Dorsolateral prefrontal cortex (tissue), 122 donors: ENCODE measurements at places on chromosomes 11 and 22.

- DNase-seq: no peak
These were observed 72.4 kb downstream of the ATG16L2 start for GRCh38 chr11:72886619-72887018.

DNA sequence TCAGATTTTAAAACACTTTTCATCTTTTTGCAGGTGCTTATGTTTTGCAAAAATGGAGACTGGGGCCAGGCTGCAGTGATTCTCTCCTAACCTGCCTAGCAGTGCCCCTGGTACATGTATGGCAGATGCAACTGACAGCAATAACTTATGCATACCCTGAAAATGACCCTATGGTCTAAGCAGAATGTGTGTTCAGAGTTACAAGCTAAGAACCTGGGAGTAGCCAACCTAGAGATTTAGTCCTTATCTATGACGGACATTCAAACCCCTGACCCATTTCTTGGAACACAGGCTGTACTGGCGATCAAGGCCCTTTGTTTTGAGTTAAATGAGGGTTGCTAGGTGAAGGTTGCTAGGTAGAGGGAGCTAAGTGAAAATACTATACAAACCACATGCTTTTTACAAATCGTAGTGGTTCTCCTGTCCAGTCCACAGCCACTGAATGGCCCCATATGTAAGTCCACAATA, 184.9 kb upstream of the SESN3 start:
- no peak for DNase-seq

DNA sequence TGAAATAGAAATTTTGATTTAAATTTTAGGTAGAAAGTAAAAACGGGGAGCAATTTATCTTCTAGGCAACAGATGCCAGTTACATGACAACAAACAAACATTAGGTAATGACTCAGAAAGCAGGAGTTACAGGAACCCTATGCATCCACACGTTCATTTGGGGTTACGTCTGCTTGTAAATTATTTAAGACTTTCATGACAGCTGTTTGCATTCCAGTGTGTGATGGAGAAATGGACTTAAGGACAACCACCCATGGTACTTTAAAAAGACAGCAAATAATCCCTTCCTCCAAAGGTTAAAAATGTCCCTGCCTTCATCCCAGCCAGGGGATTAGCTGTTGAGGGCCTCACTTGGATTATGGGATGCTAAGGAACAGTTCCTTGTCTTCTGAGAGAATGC, 11.8 kb downstream of the E2F8 start:
- DNase-seq: no peak

- no peak for DNase-seq
These were observed 73.1 kb upstream of the ARHGAP32 start for GRCh38 chr11:129265125-129265788.

DNA sequence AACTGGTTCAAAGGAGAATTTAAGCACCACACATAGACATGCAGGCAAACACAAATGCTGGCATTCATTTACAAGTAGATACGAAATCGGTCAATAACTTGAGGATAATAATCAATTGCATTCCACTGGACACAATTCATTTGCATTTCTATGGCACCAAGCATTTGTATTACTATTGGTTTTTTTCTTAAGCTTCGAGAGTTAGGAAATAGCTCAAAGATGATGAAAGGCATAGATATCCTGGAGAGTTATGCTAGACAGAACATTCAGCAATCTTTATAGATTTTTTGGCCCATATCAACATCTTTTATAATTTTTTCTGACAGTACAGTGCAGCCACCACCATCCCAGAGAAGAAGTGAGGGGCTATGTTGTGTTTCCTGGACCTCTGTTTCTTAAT, 544.4 kb downstream of the MIAT start:
- DNase-seq: no peak

DNA sequence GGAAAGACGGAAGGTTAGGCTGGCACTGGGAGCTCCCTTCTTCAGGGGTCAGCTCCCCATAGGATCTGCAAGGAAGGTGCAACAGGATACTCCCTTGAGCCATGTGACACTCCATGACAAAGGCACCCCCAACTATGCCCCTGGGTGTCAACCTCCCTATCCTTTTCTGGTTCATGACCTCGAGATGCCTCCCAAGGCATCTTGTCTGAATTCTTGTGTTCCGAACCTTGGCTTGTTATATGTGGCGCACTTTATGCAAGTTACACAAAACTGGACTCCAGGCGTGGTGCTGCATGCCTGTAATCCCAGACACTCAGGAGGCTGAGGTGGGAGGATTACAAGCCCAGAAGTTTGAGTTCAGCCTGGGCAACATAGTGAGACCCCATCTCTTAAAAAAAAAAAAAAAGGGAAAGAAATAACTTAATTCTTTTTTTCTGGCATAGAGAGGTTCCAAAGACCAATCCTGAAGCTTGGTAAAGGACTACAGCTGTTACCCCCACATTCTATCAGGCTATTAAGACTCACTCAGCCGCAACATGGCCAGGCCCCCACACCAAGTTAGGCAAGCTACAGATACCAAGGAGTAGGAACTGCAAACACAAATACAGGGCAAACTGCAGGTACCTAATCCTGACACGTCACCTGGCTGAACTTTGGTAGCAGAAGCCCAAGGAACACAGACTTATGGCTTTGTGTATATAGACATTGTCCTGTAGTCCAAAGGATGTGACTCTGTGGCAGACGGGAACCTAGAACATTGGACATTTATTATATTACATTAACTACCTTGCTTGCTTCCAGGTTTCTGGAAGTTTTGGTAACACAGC, 1.4 kb downstream of the C11orf24 start:
- DNase-seq: no peak

GRCh38 chr11:18769802-18770456, 21.7 kb downstream of the PTPN5 start:
- DNase-seq: no peak

GRCh38 chr22:49853981-49854831, 562 bp downstream of the ZBED4 start:
- no peak for DNase-seq

DNA sequence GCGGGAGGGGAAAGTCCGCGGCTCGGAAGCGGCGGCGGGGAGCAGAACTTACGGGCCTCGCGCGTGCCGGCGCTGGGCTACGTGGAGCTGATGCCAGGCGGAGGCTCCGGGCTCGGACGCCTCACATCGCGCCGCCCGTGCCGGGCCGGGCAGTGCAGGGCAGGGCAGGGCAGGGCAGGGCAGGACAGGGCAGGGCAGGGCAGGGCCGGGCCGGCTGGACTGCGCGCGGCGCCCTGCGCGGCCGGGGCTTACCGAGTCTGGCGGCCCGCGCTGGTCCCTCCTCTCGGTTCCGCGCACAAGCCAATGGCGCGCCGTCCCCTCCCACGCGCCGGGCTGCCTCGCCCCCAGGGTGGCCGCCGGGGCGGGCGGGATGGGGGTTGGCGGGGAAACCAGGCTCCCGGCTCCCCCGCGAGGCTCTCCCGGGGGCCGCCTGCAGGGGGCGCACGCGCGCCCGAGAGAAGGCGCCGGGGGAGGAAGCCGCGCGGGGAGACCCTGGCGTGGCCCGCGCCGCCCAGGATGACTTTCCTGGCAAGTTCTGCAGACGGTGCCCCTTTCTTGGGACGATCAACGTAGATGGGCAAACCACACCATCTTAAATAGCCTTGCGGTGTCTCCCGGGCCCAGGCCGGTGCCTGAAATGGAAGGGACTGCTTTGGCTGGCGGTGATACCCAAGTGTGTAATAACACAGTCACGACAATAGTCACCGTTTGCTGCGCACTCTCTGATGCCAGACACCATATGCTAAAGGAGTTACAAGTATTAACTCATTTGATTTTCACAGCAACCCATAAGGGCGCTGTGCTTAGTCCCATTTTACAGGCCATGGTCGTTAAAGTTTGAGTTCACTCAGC, at the start of gene TP53I11:
Gene TP53I11 (minus strand): TSS at position 259 of the 852 bp plus-strand sequence. CDS start 12,548 bp downstream, outside the sequence.
- no peak for DNase-seq

- DNase-seq: no peak
These were observed 1.1 kb upstream of the CD6 start for GRCh38 chr11:60970369-60970774.

DNA sequence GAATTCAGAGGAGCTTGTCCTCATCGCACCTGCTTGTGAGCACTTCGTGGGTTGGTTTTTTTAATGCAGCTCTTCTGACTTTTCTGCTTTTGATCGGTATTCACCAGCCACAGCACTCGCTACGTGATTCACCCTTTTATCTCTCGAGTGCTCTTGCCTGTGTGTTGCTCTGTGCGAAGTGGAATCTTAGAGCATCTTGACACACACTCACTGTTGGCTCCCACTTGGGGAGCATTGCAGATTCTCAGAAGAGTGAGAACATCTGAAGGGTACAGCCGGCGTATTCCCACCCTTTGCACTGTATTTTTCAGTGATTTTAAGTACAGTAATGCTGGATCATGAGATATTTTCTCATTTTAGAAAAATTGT, 10.9 kb downstream of the TNNT3 start:
- no peak for DNase-seq

DNA sequence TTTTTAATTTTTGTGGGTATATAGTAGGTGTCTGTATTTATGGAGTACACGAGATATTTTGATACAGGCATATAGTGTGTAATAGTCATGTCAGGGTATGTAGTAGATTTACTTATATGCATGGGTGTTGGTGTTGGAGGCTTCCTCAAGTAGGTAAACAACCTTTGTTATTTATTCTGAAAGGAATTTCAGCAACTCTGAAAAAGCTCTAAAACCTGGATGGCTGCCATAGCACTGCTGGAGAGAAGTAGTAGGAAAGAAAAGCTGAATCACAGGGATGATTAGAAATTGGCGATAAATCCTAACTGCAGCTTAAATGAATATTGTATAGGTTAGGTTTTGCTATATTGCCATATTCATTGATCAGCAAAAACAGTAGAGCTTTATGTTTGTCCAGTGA, 44.4 kb upstream of the ST14 start:
- DNase-seq: no peak

DNA sequence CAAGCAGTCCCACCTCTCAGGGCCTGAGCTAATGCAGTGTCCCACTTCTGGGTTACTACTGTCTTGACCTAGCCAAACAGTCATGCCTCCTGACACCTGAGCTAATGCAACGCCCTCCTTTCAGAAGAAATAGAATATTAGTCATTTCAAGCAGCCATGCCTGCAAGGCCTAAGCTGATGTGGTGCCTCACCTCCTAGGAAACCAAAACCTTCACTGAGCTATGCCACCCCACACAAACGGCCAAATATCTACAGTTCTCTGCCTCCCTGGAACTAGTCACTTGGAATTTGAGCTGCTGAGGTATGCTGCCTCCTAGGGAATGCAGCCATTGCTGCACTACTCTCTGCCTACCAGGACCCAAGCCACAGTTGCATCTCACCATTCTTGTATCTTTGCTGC, 8.3 kb upstream of the MS4A6E start:
- DNase-seq: no peak

DNA sequence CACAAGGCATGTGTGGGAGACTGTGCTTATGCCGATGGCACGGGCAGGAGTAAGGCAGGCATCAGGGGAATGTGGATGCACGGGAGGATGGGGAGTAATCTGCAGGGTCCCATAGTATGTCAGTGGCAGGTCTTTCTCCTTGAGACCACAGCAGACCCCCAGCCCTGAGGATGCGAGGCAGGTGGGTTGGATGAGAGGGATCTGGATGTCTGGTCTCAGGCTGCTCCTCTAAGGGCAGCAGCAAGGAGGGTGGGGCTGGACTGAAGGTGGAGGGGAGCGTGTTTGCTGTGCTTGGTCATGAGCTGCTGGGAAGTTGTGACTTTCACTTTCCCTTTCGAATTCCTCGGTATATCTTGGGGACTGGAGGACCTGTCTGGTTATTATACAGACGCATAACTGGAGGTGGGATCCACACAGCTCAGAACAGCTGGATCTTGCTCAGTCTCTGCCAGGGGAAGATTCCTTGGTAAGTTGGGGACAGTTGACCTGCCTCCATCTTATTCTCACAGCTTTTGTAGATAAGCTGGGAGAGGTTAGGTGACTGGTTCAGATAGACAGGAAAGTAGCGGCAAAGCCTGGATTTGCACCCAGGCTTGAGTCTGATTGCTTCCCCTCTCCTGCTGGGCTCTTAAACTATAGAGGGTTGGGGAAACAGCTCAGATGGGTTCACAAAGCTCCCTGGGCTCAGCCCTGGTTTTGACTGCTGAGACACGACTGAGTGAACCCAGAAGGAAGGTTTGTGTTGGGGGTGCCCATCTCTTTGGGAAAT, at the start of gene APOL1:
Gene APOL1 (plus strand): TSS at position 380 of the 769 bp plus-strand sequence. CDS start 1,823 bp downstream, outside the sequence.
- DNase-seq: no peak

GRCh38 chr11:33262011-33262645, 4.9 kb downstream of the HIPK3 start:
- no peak for DNase-seq

GRCh38 chr11:115263799-115264656, 240.2 kb downstream of the CADM1 start:
- DNase-seq: no peak

GRCh38 chr11:123183391-123184099, 11.5 kb downstream of the CLMP start:
- no peak for DNase-seq

- no peak for DNase-seq
These were observed 20.2 kb upstream of the CALCB start for GRCh38 chr11:15053191-15053685.

DNA sequence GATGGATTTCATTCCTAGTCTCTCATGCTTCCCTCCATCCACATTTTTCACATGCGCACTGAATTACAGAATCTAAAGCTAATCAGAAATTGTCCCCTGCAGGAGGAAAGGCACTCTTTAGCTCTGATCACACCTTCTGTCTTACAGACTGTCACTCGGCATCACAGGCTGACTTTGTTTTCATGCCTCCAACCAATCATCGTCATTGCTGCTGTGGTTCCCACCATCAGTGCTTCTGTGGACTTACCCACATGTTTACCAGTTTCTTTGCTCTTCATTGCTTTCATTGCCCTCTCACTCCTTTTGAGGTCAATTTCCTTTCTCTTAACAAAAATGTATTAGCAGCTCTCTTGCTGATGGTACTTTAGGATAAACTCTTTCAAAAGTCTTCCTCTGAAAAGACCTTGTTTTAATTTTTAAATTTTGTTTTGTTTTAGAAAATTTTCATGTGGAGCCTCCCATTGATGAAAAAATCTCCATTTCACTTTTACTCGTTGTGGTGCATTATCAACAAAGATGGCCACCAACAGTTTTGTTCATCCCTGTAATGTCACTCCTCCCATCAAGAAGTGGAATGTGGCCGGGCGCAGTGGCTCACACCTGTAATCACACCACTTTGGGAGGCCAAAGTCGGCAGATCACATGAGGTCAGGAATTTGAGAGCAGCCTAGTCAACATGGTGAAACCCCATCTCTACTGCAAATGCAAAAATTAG, 20.2 kb upstream of the TREH start:
- no peak for DNase-seq

DNA sequence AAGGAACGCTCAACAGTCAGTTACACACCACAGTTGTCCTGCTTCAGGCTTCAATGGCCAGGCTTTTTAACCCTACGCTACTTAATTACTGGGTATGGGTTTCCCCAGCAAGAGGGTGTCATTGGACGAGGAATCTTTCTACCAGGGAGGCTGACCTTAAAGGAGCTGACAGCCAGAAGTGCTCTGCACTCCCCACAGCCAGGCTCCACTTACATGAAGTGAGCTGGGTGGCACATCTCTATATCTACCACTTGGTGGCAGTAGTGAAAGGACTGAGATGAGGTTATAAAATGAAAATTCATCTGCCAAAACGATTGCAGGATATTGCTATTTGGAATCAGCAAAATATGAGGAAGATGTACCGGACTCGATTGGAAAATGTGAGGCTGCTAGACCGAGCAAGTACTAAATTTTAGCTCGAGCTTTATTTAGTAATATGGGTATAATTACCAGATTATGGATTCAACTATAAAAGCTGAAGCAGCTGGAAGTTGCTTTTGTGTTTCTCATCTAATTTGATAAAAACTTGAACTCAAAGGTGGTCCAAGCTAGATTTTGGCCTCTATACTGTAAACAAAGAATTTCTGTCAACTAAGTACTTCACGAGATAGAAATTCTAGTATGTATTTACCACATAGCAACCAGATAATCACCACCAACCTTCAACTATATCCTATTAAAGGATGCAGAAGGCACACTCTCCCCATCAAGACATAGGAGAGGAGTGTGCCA, 53.9 kb upstream of the CEP126 start:
- no peak for DNase-seq
